ENCODE measurements at places on chromosomes 3 and 15. TPM values are rescaled to one million over a fixed set of nuclear protein-coding genes. Genes with fewer than 3 reads are reported as not detected.

Gene LMAN1L
- not detected for total RNA-seq

Gene DBR1
- total RNA-seq = 13.7 TPM

Gene ATP13A5
- total RNA-seq = not detected

Gene NCEH1
- 12.7 TPM for total RNA-seq

Gene CHRNA7
- total RNA-seq = under 0.01 TPM

Gene KCNH8
- not detected for total RNA-seq

Gene GOLGA6A
- total RNA-seq = not detected

Gene TICRR
- 6.2 TPM for total RNA-seq

Gene CCDC9B
- 2.9 TPM for total RNA-seq

Gene PARP15
- 0.20 TPM for total RNA-seq

Gene PLXNB1
- 21.3 TPM for total RNA-seq

Gene MYRIP
- 0.20 TPM for total RNA-seq

Gene KLF15
- total RNA-seq = 2.0 TPM

Gene RPN1
- total RNA-seq = 480 TPM

Gene LRRC3B
- not detected for total RNA-seq

Gene ZWILCH
- total RNA-seq = 40.5 TPM

Data from subcutaneous preadipocyte (primary cell).